ENCODE measurements at places on chromosomes 6 and 20.
A peak's percentile ranks its signal among the peaks of the same experiment; 100 is the strongest.

GRCh38 chr6:12483712-12484111, 193.6 kb downstream of the EDN1 start:
- no peak for DNase-seq

GRCh38 chr6:43074847-43075669, 1.1 kb upstream of the PTK7 start:
- no peak for DNase-seq

DNA sequence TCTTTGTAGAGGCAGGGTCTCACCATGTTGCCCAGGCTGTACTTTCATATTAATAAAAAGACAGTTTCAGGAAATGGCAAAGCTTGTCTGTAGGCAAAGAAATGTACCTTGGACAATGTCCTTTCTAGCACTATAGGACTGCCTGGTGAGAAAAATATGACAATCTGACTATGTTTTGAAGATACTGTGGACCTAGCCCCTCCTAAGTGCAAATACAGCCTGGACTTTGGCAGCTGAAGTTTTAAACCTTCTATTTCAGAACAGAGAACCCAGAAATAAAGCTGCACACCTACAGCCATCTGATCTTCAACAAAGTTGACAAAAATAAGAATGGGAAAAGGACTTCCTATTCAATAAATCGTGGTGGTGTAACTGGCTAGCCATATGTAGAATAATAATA, 18.9 kb upstream of the IL17A start:
- no peak for DNase-seq

GRCh38 chr6:139855671-139856311, 481.3 kb upstream of the CITED2 start:
- no peak for DNase-seq

- DNase-seq, result no peak
Observed at GRCh38 chr6:71134929-71135642, 153.5 kb upstream of the OGFRL1 start.

- no peak for DNase-seq
Observed at GRCh38 chr6:141421378-141421777, 711.3 kb upstream of the GJE1 start.

- no peak for DNase-seq
Observed at GRCh38 chr6:151324488-151324825, 66.9 kb downstream of the ZBTB2 start.

DNA sequence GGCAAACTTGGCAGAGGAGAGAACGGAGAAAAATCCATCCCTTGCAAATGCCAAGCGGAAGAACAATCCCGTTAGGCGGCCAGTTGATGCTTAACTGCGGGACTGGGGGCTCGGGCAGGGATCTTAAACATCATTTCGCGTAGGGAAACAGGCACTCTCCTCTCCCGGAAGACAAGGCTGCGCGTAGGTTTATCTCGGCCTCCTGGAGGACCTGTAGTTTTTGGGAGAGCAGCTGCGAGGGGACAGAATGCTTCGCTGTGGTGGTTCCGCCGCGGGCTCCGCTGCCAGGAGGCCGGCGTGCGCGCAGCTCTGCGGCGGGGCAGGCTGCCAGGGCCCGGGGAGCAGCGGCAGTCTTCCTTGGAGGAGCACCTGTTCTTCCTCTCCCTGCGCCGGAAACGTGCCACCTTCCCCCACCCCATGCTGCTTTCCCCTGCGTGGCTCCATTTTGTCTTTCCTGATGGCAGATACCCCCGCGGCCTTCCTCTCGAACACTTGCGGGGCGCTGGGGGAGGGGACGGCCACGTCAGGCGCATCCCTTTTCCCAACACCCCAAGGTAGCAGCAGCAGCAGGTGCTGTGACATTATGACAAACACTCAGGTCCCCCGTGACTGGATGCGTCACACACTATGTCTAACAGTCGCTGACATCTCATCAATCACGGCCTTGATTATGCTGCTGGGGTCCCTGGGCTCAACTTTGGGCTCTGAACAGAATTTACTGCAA, 230.7 kb upstream of the BTBD3 start:
- no peak for DNase-seq

DNA sequence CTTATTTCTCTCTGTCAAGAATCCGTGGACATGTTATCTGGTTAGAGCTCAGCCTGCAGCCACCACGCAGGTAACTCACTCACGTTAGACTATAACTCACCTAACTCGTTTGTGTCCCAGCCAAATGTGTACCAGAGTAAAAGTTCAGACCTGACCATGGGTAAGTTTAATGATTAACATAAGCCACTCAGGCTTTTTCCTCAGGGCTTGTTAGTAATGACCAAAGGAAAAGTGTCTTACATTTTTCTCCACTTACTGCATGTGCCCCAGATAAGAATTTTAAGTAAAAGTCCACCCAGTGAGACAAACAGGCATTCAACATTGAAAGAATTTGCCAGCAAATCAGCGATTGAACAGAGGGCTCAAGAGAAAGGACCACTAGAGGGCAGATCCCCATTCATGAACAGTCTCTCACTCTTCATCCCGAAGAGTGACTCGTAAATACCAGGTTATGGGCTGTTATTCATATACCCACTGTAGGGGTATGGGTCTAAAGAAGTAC, at the start of gene PKHD1:
Gene PKHD1, minus strand, starts transcription at position 116 of the 502 bp plus-strand sequence. CDS start 2,680 bp downstream, outside the sequence.
- no peak for DNase-seq

GRCh38 chr6:135314543-135314942, 133.4 kb downstream of the MYB start:
- no peak for DNase-seq

GRCh38 chr6:129709196-129709768, 695 bp downstream of the ARHGAP18 start:
- no peak for DNase-seq

DNA sequence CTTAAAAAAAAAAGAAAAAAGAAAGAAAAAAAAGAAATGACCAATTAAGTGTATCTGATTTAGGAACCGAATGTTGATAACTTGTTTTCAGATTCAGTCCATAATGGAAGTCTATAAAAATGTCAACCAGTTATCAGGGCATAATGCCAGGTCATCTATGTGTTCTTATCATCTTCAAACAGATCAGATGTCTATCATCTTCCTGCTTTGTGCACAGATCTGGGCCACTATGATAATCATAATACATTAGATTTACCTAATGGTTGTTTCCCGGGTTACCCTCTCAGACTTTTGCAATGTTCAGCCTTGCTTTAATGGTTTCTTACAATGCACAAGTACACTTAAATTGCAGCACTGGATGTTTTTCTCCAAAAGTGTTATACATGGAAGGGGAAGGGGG, 100.6 kb downstream of the NKAIN2 start:
- no peak for DNase-seq

- no peak for DNase-seq
Observed at GRCh38 chr20:51204794-51205193, 181.9 kb upstream of the KCNG1 start.

GRCh38 chr20:44019638-44020335, 105.1 kb downstream of the TOX2 start:
- DNase-seq, result peak; percentile 36

DNA sequence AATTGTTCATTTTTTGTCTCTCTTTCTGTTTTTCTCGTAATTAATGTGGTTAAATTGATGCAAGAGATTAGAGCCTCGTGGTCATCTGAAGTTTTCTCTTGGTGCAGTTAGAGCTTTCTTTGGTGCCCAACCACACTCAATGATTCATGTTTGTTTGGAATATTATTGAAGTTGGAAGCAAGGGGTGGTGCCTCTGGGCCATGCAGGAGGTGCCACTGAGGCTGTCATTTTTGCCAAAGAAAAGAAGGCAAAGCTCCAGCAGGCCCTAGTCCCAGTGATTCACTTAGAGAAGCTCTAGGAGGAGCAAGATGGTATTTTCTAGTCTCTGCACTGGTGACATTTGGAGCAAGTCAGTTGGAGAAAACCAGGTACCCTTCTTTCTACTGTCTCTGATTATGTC, 144.5 kb upstream of the RALGAPA2 start:
- no peak for DNase-seq

GRCh38 chr6:11163932-11164331, 52.4 kb upstream of the ERVFRD-1 start:
- DNase-seq, result no peak

- no peak for DNase-seq
Observed at GRCh38 chr6:87908978-87909811, 138.4 kb upstream of the SPACA1 start.

GRCh38 chr6:85431271-85431670, 18.6 kb upstream of the NT5E start:
- DNase-seq, result no peak
